ENCODE measurements at places on chromosomes 11 and 22. TPM values are rescaled to one million over a fixed set of nuclear protein-coding genes. Genes with fewer than 3 reads are reported as not detected.

DNA sequence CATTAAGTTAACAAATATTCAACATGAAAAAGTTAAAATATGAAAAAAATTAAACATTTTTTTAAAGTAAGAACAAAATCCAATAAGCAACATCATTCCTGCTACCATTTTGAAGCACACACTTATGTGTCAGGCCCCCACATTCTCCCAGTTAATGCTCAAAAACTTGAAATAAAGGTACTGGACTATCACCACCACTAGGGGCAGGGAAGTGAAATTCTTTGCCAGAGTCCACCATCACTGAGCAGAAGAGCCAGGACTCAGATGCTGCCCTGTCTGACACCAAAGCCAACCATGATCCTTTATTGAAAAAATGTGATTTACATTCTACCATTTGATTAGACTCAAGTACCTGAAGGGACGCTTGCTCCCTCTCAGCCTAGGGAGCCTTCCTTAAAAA, 39.1 kb downstream of the PITPNB start:
- no peak for DNase-seq

Gene OR4D10
- total RNA-seq: not detected

Gene CCS
- total RNA-seq: 19.4 TPM

Gene KRTAP5-1
- not detected for total RNA-seq

DNA sequence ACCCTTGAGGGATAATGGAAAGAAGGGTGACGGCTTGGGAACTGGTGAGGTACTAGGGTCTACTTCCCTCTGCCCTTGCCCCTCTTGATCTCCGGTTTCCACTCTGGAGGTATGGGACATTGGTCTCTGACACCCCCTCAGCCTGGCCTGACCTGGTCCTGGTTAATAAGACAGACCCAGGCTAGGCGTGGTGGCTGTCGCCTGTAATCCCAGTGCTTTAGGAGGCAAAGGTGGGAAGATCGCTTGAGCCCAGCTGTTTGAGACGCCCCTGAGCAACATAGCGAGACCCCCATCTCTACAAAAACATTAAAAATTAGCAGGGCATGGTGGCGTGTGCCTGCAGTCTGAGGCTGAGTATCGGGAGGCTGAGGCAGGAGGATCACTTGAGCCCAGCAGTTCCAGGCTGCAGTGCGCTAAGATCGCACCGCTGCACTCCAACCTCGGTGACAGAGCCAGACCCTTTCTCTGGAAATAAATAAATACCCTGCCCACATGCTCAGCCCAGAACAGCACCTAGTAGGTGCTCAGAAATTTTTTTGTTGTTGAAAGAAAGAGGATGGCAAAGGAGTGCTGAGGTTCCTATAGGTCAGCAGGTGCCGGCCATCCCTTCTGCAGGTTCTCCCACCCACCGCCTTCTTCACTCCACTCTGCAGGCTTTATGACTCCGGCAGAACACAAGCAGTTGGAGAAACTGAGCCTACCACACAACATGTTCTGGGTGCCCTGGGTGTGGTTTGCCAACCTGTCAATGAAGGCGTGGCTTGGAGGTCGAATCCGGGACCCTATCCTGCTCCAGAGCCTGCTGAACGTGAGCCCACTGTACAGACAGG, 6.3 kb downstream of the BEST1 start:
- DNase-seq: no peak

DNA sequence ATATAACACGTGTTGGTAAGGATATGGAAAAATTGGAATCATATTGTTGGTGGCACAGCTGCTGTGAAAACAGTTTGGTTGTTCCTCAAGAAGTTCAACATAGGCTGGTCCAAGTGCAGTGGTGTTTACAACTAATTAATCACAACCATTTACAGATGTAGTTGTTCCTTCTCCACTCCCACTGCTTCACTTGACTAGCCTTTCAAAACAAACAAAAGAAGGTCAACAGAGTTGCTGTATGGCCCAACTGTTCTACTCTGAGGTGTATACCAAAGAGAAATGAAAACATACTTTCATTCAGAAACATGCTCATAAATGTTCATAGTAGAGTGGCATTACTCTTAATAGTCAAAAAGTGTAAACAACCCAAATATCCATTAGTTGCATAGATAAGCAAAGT, 36.6 kb upstream of the ACAT1 start:
- no peak for DNase-seq

DNA sequence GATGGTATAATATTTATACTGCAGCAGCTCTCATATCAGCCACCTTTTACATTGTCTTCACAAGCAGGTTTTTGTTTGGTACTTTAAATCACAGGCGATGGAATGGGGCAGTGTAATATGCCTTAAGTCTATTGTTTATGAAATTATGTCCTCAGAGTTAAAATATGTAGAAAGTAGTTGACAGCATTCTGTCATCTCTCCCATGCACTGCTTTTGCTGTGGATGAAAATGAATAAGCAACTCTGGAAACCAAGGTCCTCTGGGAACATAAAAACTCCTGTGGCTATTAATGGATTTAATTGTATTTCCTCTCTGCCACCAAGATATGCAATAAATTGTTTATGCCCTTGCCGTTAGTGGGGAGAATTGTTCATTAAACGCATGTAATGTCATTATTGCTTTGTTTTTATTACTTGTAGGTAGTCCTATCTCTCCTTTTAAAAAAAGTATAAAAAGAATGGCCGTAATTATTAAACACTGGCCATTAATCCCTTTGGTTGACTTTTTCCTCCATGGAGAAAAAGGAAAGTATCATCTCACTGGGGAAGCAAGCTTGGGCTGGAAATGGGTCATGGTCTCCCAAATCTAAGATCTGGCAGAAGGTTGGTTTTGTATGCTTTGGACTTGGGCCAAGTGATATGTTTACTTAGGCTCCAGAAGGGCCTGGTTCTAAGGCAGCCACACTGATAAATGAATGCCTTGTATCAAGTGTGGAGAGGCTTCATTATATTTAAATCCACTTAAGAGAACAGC, 13.1 kb downstream of the PACS1 start:
- DNase-seq: no peak

DNA sequence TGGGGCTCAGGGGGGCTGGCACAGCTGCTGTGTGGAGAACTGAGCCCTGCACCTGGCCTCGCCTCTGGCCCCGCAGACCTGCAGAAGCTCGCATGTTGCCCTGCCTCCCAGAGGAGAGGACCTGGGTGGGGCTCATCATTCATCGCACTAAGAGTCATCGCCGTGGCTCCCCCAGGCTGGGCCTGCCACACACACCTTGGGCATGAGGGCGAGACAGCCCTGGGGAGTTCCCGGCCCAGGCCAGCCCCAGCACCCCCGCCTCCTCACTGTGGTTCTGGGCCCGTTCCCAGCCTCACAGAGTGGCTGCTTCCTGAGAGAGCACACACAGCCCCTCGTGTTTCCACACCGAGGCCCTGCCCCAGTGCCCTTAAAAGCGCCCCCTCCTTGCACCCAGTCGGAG, 694.6 kb downstream of the TBC1D22A start:
- no peak for DNase-seq

DNA sequence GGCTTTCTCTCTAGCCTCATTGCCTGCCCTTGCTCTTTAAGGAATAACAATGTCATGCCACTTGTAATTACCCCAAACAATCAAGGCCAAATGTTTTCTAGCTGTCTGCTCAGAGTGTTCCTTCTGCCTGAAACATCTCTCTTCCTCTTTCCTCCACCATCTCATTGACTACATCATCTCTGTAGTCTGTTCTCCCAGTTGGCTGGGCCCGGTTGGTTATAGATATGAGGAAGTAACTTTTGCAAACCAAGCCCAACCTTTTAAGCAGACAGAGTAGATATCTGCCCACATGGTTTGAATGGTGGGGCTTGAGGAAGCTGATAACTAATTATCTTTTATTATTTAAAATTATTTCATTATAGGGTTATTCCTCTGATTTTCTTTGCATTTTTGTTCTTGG, 104.5 kb downstream of the NTM start:
- DNase-seq: no peak

DNA sequence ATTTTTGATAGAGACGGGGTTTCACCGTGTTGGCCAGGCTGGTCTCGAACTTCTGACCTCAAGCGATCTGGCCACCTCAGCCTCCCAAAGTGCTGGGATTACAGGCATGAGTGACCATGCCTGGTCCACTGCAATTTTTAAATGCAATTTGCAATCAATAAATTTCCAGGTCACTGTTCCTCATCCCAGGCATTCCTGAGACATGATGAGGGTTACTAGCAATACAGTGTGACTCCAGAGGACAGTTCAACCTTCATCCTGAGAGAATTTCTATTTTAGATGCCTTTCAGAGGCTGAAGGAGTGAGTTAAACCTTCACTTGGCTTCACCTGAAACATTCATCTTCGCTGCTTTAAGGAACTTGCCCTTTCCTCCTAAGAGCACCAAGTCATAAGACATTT, 9.7 kb upstream of the UBASH3B start:
- DNase-seq: no peak

DNA sequence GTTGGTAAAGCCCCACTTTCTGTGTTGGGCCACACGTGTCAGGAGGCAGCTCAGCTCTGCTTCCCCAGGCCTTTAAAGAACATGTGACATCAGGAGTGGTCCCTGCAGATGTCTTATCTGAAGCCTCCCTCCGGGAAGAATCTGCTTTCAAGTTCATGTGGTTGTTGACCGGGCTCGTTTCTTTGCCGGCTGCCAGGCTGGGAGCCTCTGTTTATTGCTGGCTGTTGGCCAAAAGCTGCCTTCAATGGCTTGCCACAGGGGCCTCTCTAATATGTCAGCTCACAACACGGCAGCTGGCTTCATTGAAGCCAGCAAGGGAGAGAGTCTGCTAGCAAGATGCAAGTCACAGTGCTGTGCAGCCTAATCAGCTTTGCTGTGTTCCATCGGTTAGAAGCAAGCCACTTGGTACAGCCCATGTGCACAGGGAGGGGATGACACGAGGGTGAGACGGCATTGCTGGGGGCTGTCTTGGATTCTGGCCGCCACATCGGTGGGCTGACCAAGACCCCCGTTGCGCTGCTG, 14.6 kb downstream of the MRGPRF start:
- no peak for DNase-seq

Gene SPON1
- 8.9 TPM for total RNA-seq

Gene FGF3
- total RNA-seq: not detected

GRCh38 chr22:27387561-27387960, 414.0 kb downstream of the MN1 start:
- no peak for DNase-seq

GRCh38 chr11:95835351-95835750, 45.1 kb downstream of the CEP57 start:
- DNase-seq: no peak

DNA sequence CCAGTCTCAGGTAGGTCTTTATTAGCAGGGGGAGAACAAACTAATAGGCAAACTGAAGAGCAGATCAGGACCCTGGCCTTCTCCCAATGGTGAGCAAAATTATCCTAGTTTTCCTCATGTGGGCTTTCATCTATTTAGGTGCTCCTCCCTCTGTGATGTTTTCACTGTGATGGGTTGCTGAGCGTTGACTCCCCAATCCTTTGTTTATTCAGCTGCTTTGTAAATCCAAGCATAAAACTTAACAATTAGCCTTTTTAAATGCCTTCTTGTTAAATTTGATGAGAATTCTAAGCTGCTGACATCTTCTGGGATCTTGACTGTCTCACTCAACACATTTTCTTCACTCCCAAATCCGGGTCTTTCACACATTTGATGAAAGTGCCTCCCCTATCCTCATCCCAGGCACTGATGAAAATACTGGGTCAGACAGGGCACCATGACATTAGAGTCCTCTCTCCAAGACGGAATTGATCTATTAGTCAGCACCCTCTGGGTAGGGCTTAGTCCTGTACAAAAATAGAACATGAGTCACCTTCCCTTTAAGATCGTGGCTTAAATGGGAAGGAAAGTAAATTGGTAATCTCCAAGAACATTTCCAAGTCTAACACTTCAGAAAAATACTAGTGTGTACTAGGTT, 199.3 kb upstream of the ISX start:
- DNase-seq: no peak

DNA sequence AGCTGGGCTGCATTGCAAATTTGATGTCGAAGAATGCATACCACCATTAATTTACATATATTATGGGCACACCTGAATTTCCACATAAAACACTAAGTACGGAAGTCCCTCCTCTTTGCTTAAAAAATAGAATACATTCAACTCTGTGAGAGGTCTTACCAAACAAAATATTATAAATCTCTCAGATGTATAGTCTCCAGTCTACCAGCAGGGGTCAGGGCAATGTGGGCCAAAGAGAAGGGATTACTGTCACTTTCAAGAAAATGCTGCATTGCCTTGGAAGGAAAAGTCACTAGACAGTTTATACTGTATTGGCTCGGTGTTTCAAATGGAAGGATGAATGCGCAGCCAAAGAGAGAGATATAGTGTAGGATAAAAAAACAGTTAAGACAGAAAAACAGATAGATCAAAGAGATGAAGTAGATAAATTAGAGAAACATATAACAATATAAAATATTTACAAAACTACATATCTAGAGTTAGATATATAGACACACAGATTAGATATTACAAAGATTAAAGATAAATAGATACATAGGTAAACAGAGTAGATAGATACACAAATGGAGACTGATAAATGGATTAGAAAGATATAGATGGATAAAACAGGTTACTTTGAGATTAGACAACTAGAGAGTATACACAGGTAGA, 20.9 kb downstream of the SERGEF start:
- DNase-seq: peak; percentile 27

DNA sequence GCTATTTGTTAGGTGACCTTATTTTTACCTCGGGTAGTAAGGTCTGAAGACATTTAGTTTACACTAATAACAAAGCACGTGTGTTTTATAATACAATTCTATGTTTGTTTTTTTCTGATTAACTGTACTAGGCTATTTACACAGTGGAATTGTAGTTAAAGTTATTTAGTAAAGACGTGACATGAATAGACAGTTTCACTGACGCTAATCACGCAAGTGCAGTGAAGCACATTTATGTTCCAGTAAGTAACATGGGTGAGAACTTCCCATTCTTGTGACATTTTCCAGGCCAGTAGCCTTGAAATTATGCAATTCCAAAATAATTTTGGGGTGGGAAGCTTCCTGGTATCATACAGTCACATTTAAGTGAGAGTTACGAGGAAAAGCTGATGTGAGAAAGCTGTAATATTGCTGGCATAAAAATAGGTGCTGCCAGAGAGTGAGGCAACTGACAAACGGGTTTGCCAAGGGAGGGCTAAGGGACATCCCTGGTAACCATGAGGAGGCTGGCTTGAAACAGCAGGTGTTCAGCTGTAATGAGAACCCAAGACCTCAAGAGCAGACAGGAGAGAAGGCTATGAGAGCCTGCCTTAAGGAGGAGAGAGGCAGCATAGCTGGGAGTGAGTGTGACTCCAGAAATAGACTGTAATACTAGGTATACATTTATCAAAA, 378.8 kb downstream of the DCDC1 start:
- DNase-seq: no peak

Measured in heart right ventricle (tissue), 16 donors.